ENCODE measurements at places on chromosomes 2 and 18. TPM values are rescaled to one million over a fixed set of nuclear protein-coding genes. Genes with fewer than 3 reads are reported as not detected.

IL1RL2 gene
- total RNA-seq = not detected

ARHGAP15 gene
- total RNA-seq = 277 TPM

MERTK gene
- 0.13 TPM for total RNA-seq

FSHR gene
- not detected for total RNA-seq

SLC11A1 gene
- total RNA-seq = 23.9 TPM

ANKRD30BL gene
- not detected for total RNA-seq

GRCh38 chr2:225042800-225043167 is 516 bp upstream of the DOCK10 start:
- no peaks in the 10 kb centered on the region for H3K27me3 ChIP-seq
- peaks cover 11% of the 10 kb centered on the region for H3K36me3 ChIP-seq
- no peak for DNase-seq
- H3K4me3 ChIP-seq = peak overlapping the region; percentile 90
- H3K27ac ChIP-seq = peak overlapping the region; percentile 100
- peaks cover 48% of the 10 kb centered on the region for H3K4me1 ChIP-seq

DNA sequence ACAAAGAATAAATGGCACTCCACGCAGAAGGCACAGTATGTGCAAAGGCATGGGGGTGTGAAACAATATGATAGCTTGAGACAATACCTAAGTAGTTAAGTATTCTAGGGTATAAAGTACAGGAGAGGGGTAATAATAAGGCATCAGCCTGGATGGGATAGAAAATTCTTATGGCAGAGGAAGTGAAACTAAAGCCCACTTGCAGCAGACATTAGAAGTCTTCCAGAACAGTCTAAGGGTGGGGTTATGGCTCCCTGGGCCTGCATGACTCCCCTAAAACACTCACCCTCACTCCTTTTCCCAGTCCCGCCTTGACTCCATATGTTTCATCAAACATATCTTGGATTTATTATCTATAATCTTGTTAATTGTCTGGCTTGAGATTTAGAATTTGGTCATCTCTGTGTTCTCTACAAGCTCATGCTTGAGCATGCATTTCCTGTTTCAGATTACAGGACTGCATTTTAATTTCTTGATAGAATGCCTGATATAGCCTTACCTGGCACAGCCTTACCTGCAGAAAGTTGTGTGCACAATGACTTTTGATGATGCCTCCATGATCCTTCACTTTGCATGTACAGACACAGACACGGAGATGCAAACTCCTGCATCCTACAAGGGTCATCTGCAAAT is 28.5 kb upstream of the TMBIM1 start:
- H3K27ac ChIP-seq = no peak overlapping the region
- H3K27me3 ChIP-seq = no peaks in the 10 kb centered on the region
- H3K4me3 ChIP-seq = no peak overlapping the region

GRCh38 chr18:33611525-33612135 is 33.6 kb downstream of the ASXL3 start:
- H3K4me1 ChIP-seq = no peaks in the 10 kb centered on the region
- H3K4me3 ChIP-seq = no peak overlapping the region
- no peaks in the 10 kb centered on the region for H3K27me3 ChIP-seq
- H3K36me3 ChIP-seq = no peaks in the 10 kb centered on the region
- DNase-seq = no peak

GRCh38 chr2:144014103-144014502 is 505.8 kb downstream of the ZEB2 start:
- peaks cover 5% of the 10 kb centered on the region for H3K36me3 ChIP-seq
- DNase-seq = no peak
- H3K27ac ChIP-seq = no peak overlapping the region
- no peak overlapping the region for H3K4me3 ChIP-seq
- no peaks in the 10 kb centered on the region for H3K4me1 ChIP-seq

- no peaks in the 10 kb centered on the region for H3K27me3 ChIP-seq
- DNase-seq = no peak
- H3K4me1 ChIP-seq = peaks cover 33% of the 10 kb centered on the region
- no peaks in the 10 kb centered on the region for H3K36me3 ChIP-seq
- H3K4me3 ChIP-seq = peak overlapping the region; percentile 67
Observed at GRCh38 chr2:234147335-234147861, 96.9 kb downstream of the SPP2 start.

DNA sequence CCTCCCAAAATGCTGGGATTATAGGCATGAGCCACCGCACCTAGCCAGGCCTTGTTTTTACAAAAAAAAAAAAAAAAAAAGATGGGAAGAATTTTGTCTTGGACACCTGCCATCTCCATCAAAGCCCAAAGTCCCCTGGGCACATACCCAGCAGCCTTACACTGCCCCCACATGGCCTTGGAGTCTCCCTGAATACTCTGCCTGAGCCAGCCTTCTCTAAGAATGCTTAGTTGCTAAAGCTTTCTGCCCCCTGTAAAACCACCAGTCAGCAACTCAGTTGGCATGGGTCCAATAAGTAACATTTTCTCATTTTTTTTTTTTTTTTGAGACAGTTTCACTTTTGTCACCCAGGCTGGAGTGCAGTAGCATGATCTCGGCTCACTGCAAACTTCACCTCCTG is 40.6 kb downstream of the SPC25 start:
- DNase-seq = no peak
- no peak overlapping the region for H3K27ac ChIP-seq
- no peaks in the 10 kb centered on the region for H3K4me1 ChIP-seq
- H3K36me3 ChIP-seq = no peaks in the 10 kb centered on the region

- no peaks in the 10 kb centered on the region for H3K4me1 ChIP-seq
- peaks cover 33% of the 10 kb centered on the region for H3K27me3 ChIP-seq
- no peaks in the 10 kb centered on the region for H3K36me3 ChIP-seq
Observed at GRCh38 chr2:15076668-15077067, 444.2 kb downstream of the LRATD1 start.

GRCh38 chr18:35114305-35114704 is 73.1 kb downstream of the MAPRE2 start:
- H3K27ac ChIP-seq = peak overlapping the region; percentile 27
- DNase-seq = no peak
- H3K36me3 ChIP-seq = peaks cover 2% of the 10 kb centered on the region
- peaks cover 39% of the 10 kb centered on the region for H3K4me1 ChIP-seq
- H3K27me3 ChIP-seq = no peaks in the 10 kb centered on the region

DNA sequence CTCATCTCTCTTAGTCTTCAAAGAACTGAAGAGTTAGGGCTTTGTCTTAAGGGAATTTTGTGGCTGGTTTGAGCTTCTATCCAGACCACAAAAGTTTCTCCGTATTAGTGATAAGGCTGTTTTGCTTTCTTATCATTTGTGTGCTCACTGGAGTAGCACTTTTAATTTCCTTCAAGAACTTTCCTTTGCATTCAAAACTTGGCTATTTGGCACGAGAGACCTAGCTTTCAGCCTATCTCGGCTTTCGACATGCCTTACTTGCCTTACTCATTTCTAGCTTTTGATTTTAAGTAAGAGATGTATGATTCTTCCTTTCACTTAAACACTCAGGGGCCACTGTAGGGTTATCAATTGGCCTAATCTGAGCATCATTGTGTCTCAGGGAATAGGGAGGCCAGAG is 29.9 kb downstream of the HDHD2 start:
- H3K36me3 ChIP-seq = peaks cover 10% of the 10 kb centered on the region
- no peak overlapping the region for H3K27ac ChIP-seq
- no peak for DNase-seq
- no peak overlapping the region for H3K4me3 ChIP-seq
- no peaks in the 10 kb centered on the region for H3K27me3 ChIP-seq

DNA sequence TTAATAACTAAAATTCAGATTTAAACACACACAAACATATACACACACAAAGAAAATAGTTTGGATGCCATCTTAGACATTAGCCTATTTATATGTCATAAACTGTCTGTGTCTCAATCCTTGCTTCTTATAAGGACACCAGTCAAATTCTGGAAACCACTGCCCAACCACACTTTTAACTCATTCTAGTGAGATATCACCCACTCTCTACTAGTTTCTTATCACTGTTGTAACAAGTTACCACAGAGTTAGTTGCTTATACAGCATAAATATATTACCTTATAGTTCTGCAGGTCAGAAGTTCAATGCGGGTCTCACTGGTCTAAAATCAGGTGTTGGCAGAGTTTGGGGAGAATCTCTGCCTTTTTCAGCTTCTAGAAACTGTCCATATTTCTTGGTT is 239.1 kb downstream of the MTX2 start:
- H3K4me1 ChIP-seq = no peaks in the 10 kb centered on the region
- no peaks in the 10 kb centered on the region for H3K36me3 ChIP-seq
- H3K4me3 ChIP-seq = no peak overlapping the region
- DNase-seq = no peak
- no peak overlapping the region for H3K27ac ChIP-seq

GRCh38 chr2:197121756-197122385 is 188.7 kb downstream of the ANKRD44 start:
- no peak for DNase-seq
- peaks cover 27% of the 10 kb centered on the region for H3K4me1 ChIP-seq
- no peaks in the 10 kb centered on the region for H3K27me3 ChIP-seq
- H3K27ac ChIP-seq = peak overlapping the region; percentile 86

DNA sequence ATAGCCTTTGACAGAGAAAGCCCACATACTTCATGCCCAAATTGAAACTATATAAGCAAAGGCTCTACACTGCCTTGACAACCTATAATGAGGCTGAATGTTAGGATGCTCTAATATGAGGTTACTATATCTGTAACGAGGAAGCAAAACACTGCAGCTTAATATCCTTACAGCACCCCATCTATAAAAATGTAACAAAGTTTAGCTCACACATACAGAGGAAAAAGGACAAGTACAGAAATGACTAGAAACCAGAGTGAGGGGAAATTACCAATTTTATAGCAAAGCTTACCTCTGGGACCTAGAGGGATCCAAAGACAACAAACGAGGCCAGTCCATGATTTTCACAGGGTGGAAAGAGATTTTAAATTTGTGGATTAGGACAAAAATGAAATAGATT is 138.5 kb downstream of the COL4A4 start:
- DNase-seq = no peak
- no peak overlapping the region for H3K27ac ChIP-seq
- no peaks in the 10 kb centered on the region for H3K4me1 ChIP-seq
- no peaks in the 10 kb centered on the region for H3K36me3 ChIP-seq

- H3K36me3 ChIP-seq = no peaks in the 10 kb centered on the region
- no peaks in the 10 kb centered on the region for H3K4me1 ChIP-seq
Observed at GRCh38 chr2:176746411-176746810, 466.2 kb upstream of the HNRNPA3 start.

- H3K36me3 ChIP-seq = no peaks in the 10 kb centered on the region
- DNase-seq = no peak
- H3K27ac ChIP-seq = no peak overlapping the region
- H3K4me1 ChIP-seq = no peaks in the 10 kb centered on the region
- peaks cover 21% of the 10 kb centered on the region for H3K27me3 ChIP-seq
Observed at GRCh38 chr2:45331410-45331786, 279.7 kb downstream of the SRBD1 start.
